ENCODE measurements at places on chromosomes 4 and X.

GRCh38 chr4:127362686-127363085 lies 270.1 kb upstream of the INTU start:
- DNase-seq, result no peak

GRCh38 chr4:171644430-171645057 lies 168.7 kb upstream of the GALNTL6 start:
- no peak for DNase-seq

GRCh38 chr4:127210893-127211649 lies 421.7 kb upstream of the INTU start:
- no peak for DNase-seq

DNA sequence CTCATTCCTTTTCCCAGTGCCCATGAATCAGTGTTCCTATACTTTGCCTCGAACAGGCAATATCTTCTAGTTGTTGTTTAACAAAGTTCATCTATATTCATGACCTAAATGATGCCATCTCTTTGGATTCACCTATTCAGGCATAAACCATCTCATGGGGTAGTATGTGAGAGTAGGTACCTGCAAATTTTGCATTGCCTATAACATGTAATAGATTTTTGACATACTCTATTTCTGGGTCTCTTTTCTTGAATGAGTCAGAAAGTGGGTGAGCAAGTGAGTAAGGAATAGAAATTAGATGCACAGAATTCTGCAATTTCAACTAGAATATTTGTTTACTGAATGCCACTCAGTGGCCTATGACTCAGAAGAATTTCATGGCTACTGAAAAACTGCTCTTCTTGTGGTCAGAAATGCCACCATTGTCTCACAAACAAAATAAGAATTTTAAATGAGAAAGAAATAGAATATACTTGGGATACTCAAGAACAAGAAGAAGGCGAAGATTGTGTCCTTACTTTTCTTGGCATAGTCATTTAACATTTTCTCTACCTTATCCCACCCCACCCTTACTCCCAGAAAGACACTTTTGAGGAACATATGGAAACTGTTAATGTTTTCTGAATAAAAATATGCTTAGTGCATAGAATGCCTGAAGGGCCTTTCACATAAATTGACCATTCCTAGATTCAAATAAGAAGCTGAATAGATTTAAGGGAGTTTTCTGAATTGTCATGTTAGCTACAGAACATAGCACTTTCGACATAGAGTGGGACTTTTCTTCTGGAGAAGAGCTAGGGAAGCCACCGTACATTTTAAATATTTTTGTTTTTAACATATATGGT lies 86.8 kb downstream of the HHIP start:
- no peak for DNase-seq

- DNase-seq, result no peak
Measured at GRCh38 chrX:6708676-6709380, 173.9 kb upstream of the VCX3A start.

GRCh38 chrX:118496763-118497079 lies 1.1 kb downstream of the DOCK11 start:
- no peak for DNase-seq

DNA sequence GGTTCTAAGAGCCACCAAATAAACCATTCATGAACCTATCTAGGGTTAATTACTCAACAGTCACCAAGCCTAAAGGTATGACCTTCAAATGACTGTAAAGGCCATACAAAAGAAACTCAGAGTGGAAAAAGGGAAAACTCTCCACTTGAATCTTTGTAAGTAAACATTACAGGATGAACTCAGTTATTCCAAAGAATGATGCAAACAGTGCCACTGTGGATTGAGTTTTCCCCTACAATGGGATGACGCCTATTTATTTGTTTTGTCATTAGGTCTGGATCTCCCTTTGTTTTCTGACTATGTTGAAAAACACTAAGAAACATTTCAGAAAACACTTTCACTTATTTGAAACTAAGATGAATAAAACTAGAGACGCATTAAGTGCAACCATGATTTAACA lies 12.7 kb downstream of the NUDT6 start:
- no peak for DNase-seq

GRCh38 chrX:44178274-44179053 lies 165.0 kb downstream of the EFHC2 start:
- DNase-seq, result no peak

DNA sequence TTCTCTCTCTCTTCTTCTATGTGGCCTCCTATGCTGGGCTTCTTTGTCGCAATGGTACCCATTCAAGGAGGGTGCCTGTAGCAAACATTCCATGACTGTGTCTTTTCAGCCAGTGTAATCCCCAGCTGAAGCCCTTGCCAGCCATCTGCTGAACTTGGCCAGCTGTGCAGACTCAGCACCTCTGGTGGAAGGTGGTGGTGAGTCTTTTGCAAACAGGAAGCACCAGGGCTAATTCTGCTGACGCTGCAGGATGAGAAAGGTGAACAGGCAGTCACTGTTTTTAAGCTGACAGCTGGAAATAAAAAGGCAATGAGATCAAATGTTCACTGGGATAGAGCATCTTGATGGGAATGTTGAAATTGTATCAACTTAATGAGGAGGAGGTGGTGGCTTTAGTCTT lies 298.7 kb upstream of the CLNK start:
- no peak for DNase-seq

Measured in stimulated activated CD4-positive, alpha-beta T cell treated with anti-CD3 and anti-CD28 coated beads, Interleukin-1b, Interleukin-23, amount 100 ng/mL, for 4 hours (primary cell).